ENCODE measurements at places on chromosomes 1 and 21. TPM values are rescaled to one million over a fixed set of nuclear protein-coding genes. Genes with fewer than 3 reads are reported as not detected.

The SNAPIN gene
- 35.4 TPM for total RNA-seq

DNA sequence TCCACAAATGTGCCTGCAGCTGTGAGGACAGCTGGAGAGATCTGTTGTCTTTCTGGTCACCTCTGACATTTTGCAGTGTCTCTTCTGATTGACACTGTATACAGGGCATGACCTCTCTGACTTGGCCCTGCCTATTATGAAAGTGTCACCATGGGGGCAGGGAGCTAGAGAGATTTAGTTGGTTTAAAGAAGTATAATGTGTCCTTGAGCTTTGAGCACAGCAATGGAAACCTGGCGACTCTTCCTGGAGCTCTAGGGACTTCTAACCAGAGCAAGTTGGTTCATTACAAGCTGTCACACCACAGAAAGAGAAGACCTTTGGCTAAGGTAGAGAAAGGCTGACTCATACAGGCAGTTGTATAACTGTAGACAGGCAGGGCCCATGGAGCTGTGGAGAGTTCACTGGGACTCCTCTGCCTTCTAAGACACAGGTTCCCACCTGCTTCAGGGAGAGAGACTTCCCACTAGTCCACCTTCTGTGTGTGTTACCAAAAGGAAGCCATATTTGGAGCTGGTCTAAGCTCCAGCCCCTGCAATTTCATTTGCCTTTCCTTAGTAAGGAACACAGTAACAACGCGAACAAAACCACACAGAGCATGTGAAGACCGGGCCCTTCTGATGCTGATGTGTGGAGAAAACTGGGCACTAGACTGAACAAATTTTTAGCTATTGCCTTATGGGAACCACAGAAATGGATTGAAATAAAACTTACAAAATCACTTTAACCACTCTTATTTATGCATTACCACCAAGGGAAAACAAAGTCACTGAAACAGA is 90.5 kb upstream of the ADAR start:
- DNase-seq, result no peak

DNA sequence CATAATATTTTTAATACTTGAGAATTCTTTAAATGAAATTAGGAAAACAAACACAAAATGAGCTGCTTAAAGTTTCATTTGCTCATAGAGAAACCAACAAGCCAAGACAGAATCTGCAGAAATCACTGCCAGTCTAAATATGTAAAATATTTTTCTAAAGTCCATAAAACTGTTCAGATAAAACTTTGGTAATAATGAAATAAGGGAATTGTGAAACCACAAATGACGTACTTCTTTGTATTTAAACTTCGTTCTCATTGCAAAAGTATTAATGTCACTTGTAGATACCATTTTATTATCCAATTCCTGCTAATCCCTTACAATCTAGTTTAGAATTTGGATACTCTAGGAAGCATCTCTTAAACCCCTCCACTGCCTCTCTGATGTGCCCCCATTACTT is 234.5 kb upstream of the NEGR1 start:
- DNase-seq, result no peak

DNA sequence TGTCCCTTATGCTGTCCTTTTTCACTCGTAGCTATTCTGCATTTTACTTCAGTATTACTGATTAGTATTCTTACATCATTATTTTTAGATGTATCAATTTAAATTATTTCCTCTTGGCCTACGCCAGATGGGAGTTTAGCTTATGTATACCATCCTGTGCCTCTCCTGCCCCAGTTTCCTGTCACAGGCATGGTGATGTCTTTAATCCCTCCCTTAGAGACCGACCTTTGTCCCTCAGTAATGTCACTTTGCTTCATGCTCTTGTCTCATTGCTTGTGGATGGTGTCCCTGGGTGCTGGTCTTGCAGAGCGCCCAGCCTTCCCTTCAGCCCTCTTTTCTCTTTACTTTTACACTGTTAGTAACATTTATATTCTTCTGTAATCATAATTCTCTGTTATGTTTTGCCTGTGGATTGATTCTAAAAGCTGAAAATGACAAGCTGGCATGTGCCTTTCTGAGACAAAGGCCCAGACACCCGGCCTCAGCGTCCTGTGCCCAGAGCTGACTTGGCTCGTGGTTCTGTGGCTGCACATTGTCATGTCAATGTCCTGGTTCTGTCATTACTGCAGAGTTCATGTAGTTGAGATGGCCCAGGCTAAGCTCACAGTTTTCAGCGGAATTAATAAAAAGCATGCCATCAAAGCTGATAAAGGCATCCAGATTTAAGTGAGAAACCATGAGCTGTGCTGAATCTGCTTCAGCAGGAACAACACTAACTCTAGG is 100.7 kb downstream of the MTR start:
- no peak for DNase-seq

The CFAP141 gene
- total RNA-seq, result not detected

The BRINP2 gene
- not detected for total RNA-seq

GRCh38 chr1:209675565-209676154 is 448 bp downstream of the G0S2 start:
- DNase-seq, result no peak

The C1orf185 gene
- not detected for total RNA-seq

The CCDC185 gene
- total RNA-seq, result not detected
